ENCODE measurements at places on chromosomes 16 and 17. TPM values are rescaled to one million over a fixed set of nuclear protein-coding genes. Genes with fewer than 3 reads are reported as not detected.

- H3K27ac ChIP-seq, result no peak overlapping the region
- H3K4me1 ChIP-seq, result peaks cover 6% of the 10 kb centered on the region
- H3K36me3 ChIP-seq, result peaks cover 14% of the 10 kb centered on the region
- no peaks in the 10 kb centered on the region for H3K27me3 ChIP-seq
- no peak for DNase-seq
Measured at GRCh38 chr17:39484178-39484577, 22.9 kb downstream of the CDK12 start.

GRCh38 chr16:68362947-68363657 is 52.3 kb downstream of the PRMT7 start:
- H3K27me3 ChIP-seq, result peaks cover 18% of the 10 kb centered on the region
- H3K27ac ChIP-seq, result no peak overlapping the region
- no peak overlapping the region for H3K4me3 ChIP-seq
- DNase-seq, result no peak
- H3K36me3 ChIP-seq, result peaks cover 13% of the 10 kb centered on the region
- peaks cover 19% of the 10 kb centered on the region for H3K4me1 ChIP-seq

DNA sequence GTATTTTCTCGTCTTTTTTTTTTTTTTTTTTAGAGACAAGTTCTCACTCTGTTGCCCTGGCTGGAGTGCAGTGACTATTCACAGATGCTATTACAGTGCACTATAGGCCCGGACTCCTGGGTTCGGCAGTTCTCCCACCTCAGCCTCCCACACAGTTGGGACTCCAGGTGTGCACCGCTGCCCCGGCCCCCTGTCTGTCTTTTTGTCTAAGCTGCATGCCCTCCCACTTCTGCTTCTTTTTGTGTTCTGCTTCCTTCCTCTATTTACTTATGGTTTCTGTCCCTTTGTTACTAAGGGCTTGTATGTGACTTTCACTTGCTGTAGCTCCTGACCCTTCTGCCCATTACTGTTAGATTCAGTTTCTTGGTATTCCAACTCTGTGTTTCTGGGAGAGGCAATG is 20.5 kb downstream of the SLC7A6 start:
- H3K36me3 ChIP-seq, result peaks cover 71% of the 10 kb centered on the region
- H3K27ac ChIP-seq, result peak overlapping the region; percentile 92
- H3K27me3 ChIP-seq, result no peaks in the 10 kb centered on the region
- DNase-seq, result no peak
- H3K4me3 ChIP-seq, result peak overlapping the region; percentile 81
- H3K4me1 ChIP-seq, result peaks cover 92% of the 10 kb centered on the region

GRCh38 chr16:85245307-85246172 is 133.3 kb upstream of the CIBAR2 start:
- no peak overlapping the region for H3K4me3 ChIP-seq
- peaks cover 6% of the 10 kb centered on the region for H3K4me1 ChIP-seq
- no peak for DNase-seq
- H3K27ac ChIP-seq, result no peak overlapping the region

DNA sequence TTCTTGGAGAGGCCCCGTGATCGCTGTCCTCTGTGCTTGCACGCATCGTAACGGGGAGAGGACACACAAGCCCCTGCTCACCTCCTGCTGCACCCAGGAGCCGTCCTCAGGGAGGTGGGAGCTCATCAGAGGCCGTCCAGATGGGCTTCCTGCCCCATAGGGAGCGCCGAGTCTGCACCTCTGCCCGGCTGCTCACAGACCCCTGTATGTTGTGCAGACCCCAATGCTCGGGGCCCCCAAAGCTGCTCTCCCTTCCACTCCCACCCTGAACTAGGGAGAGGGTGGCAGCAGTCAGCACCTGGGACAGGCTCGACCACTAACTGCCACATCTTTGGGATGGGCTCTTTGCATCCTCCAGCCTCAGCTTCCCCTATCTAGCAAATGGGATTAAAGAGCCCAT is 4.4 kb upstream of the ZNF469 start:
- H3K27ac ChIP-seq, result no peak overlapping the region
- H3K27me3 ChIP-seq, result peaks cover 7% of the 10 kb centered on the region
- no peaks in the 10 kb centered on the region for H3K4me1 ChIP-seq
- no peak overlapping the region for H3K4me3 ChIP-seq
- H3K36me3 ChIP-seq, result no peaks in the 10 kb centered on the region
- no peak for DNase-seq

GRCh38 chr16:55641430-55642056 is 14.2 kb upstream of the SLC6A2 start:
- H3K36me3 ChIP-seq, result no peaks in the 10 kb centered on the region
- no peaks in the 10 kb centered on the region for H3K27me3 ChIP-seq
- no peaks in the 10 kb centered on the region for H3K4me1 ChIP-seq
- DNase-seq, result no peak
- H3K27ac ChIP-seq, result no peak overlapping the region

- no peaks in the 10 kb centered on the region for H3K4me1 ChIP-seq
- no peaks in the 10 kb centered on the region for H3K36me3 ChIP-seq
- no peak overlapping the region for H3K27ac ChIP-seq
- H3K4me3 ChIP-seq, result no peak overlapping the region
- DNase-seq, result no peak
- H3K27me3 ChIP-seq, result no peaks in the 10 kb centered on the region
Measured at GRCh38 chr16:5205361-5206040, 107.9 kb upstream of the EEF2KMT start.

GRCh38 chr17:61423967-61424649 is 24.5 kb downstream of the TBX2 start:
- no peaks in the 10 kb centered on the region for H3K4me1 ChIP-seq
- H3K27ac ChIP-seq, result no peak overlapping the region
- H3K36me3 ChIP-seq, result no peaks in the 10 kb centered on the region
- DNase-seq, result no peak

GRCh38 chr17:79341222-79341780 is 266.7 kb downstream of the ENGASE start:
- DNase-seq, result no peak
- no peak overlapping the region for H3K27ac ChIP-seq
- no peak overlapping the region for H3K4me3 ChIP-seq
- H3K4me1 ChIP-seq, result no peaks in the 10 kb centered on the region
- no peaks in the 10 kb centered on the region for H3K36me3 ChIP-seq

DNA sequence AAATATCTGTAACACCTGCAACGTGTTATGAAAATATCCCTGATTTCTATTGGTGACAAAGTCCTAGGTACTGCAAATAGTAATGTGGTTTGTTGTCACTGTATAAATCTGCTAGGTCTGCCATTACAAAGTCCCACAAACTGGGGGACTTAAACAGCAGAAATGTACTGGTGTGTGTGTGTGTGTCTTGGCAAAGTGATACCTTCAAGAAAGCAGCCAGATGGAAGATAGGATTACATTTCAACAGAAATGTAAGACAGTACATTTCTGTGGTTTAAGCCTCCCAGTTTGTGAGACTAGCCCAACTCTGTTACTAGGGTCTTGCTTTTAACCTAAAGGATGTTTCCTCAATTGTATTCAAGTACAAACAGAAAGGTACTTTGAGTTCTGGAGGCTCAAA is 531.7 kb downstream of the NPIPA7 start:
- DNase-seq, result no peak
- H3K27ac ChIP-seq, result no peak overlapping the region
- H3K4me1 ChIP-seq, result no peaks in the 10 kb centered on the region
- H3K4me3 ChIP-seq, result no peak overlapping the region

GRCh38 chr16:80656711-80657150 is 115.9 kb downstream of the DYNLRB2 start:
- H3K27me3 ChIP-seq, result no peaks in the 10 kb centered on the region
- H3K36me3 ChIP-seq, result peaks cover 33% of the 10 kb centered on the region
- peaks cover 43% of the 10 kb centered on the region for H3K4me1 ChIP-seq
- peak overlapping the region; percentile 91 for H3K27ac ChIP-seq

DNA sequence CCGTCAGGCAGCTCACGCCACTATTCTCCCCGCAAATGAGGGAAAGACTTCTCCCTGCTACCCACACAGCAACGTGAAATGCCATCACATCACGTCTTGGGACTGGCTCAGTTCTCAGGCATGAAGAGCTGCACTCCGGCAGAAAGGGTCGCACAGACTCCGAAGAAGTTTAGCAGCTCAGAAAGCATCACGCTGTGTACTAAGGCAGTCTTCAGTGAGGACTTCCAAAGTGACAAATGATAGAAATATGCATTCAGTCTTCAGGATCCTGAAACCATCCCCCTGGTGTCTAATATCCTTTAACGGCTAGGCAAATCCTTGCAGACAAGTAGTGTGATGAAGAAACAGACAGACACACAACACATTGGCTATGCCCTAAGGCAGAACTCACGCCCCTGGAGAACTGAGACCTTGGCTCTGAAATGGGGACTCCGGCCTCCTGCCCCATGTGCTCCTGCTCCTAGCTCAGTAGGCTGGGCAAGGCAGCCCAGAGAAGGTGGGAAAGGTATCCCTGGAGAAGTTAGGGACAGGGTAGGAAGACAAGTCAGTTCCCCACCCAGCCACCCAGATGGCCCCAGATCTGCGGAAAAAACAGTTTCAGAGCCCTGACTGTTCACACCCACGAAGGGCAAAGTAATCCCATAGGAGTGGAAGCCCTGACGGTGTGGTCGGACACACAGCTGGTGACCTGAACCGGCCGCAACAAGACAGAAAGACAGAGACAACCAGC is 1.6 kb downstream of the XYLT1 start:
- no peak for DNase-seq
- H3K27ac ChIP-seq, result peak overlapping the region; percentile 84
- H3K36me3 ChIP-seq, result peaks cover 16% of the 10 kb centered on the region
- H3K27me3 ChIP-seq, result no peaks in the 10 kb centered on the region
- H3K4me1 ChIP-seq, result peaks cover 57% of the 10 kb centered on the region
- H3K4me3 ChIP-seq, result peak overlapping the region; percentile 93

THRA gene
- 2.9 TPM for total RNA-seq

ENPP7 gene
- total RNA-seq, result 0.16 TPM

CLDN6 gene
- total RNA-seq, result not detected

CKLF gene
- total RNA-seq, result 159 TPM

NPIPB9 gene
- 5.3 TPM for total RNA-seq

BAIAP2 gene
- 4.3 TPM for total RNA-seq
